Esophagus muscularis mucosa (tissue), 4 donors: ENCODE measurements at places on chromosomes 7 and 10. TPM values are rescaled to one million over a fixed set of nuclear protein-coding genes. Genes with fewer than 3 reads are reported as not detected.

DNA sequence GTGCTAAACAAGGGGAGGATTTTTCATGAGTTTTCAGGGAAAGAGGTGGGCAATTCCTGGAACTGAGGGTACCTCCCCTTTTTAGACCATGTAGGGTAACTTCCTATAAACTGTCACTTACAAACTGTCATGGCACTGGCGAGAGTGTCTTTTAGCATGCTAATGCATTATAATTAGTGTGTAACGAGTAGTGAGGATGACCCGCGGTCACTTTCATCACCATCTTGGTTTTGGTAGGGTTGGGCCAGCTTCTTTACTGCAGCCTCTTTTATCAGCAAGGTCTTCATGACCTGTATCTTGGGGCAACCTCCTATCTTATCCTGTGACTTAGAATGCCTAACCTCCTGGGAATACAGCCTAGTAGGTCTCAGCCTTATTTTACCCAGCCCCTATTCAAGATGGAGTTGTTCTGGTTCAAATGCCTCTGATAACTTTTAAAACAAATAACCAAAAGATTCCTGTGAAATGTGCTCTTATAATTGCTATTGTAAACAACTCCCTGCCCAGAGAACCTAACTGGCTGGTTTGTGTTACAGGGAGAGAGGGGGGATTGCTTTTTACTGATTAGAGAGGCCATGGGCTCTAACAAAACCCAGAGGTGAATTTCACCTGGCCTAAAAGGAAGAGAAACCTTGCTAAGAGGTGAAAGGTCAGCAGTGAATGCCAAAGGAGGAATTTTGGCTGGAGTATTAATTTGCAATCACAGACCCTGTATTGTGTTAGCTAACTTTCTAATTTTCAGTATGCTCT lies 64.3 kb downstream of the EEPD1 start:
- no peak for DNase-seq

GRCh38 chr10:122495406-122496340 lies 34.3 kb downstream of the HTRA1 start:
- DNase-seq = no peak

GRCh38 chr7:43674559-43675436 lies 54.5 kb downstream of the COA1 start:
- DNase-seq = no peak

DNA sequence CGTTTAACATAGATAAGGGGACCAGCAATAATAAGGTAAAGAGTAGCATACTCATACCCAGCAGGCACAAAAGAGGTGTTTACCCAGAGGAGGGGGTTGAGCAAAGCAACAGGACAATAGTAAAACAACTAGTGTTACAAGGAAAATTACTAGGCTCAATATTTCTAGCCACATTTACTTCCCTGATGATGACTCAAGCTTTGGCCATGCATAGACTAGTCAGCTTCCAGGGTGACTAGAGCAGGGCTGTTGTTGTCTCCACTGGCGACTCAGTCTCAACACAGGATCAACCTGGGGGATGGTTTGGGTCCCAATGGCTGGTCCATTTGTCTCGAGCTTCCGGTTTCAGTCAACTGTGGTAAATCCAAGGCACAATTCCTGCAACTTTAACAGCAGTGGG lies 217.7 kb upstream of the KCND2 start:
- no peak for DNase-seq

SP4 gene
- total RNA-seq = 44.9 TPM

ACTL6B gene
- not detected for total RNA-seq

NKX1-2 gene
- not detected for total RNA-seq
